ENCODE measurements at places on chromosomes 4 and X.

DNA sequence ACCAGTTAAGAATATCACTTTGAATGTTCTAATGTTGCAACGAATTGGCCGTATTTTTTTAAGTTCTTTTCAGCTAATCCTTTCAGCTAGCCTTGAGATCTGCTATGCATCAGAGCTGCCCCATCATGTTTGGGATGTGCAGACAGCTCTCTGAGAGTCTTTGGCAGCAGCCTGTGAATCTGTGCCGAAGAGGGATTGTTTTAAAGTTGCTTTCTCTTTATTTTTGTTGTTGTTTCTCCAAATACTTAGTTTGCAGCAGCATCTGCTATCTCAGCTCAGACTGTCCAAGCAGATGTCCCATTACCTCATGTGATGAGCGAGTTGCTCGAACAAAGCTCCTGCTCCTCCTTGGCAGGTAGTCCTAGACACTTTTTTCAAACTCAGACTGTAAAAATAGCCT lies 1002.5 kb upstream of the INTU start:
- DNase-seq: peak; percentile 36

GRCh38 chr4:145779319-145779801 lies 99.4 kb downstream of the C4orf51 start:
- DNase-seq: no peak

GRCh38 chr4:140557831-140558435 lies 10.8 kb downstream of the UCP1 start:
- DNase-seq: no peak

DNA sequence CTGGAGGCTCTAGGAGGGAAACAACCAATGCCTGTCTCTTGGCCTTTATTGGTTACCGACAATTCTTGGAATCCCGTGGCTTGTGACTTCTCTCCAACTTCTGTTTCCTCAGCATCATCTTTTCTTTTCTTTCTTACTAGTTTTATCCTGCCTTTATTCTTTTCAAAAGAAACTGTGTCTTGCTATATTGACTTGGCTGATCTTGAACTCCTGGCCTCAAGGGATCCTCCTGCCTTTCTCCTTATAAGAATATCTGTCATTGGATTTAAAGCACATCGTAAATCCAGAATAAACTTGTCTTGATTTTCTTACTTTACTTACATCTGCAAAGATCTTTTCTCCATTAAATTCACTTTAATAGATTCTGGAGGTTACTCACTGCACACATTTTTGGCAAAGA lies 49.9 kb upstream of the UGT2B10 start:
- no peak for DNase-seq

GRCh38 chrX:118558926-118559325 lies 63.3 kb downstream of the DOCK11 start:
- DNase-seq: no peak

DNA sequence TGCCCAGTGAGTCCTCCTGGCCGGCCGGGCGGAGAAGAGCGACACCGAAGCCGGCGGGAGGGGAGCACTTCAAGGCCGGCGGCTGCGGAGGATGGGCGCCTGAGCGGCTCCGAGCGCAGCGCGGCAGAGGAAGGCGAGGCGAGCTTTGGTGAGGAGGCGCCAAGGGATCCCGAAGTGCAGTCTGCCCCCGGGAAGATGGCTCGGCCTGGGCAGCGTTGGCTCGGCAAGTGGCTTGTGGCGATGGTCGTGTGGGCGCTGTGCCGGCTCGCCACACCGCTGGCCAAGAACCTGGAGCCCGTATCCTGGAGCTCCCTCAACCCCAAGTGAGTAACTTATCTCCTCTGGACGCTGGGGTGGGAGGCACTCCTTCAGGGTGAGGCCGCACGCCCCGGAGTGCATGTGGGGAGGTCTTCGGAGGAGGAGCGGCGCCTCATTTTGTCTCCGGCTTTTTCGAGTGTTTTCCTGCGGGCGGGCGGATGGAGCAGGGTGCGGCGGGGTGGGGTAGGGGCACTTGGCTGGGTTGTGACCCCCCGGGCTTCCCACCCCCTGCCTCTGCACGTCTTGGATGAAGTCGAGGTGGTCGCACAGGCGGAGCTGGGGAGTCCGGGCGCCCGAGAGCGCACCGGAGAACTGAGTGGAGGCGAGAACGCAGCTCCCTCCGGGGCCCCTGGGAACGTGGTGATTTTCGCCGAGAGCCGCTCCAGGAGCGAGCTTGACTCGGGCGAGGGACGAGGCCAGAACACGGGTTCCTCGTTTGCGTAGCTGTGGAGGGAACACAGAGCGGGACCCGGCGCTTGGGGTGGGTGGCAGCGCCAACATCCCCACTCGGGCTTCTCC lies 979 bp downstream of the EFNB1 start:
- DNase-seq: peak; percentile 70

Data from GM23248 (cell line).